ENCODE measurements at places on chromosomes 1 and 21. TPM values are rescaled to one million over a fixed set of nuclear protein-coding genes. Genes with fewer than 3 reads are reported as not detected.

GRCh38 chr21:46059195-46059594 lies 38.7 kb upstream of the COL6A2 start:
- peak; percentile 16 for DNase-seq

SDCCAG8 gene
- 145 TPM for total RNA-seq

GRCh38 chr1:30688920-30689794 lies 34.2 kb downstream of the MATN1 start:
- DNase-seq: peak; percentile 20

GRCh38 chr1:65092691-65093090 lies 55.3 kb upstream of the AK4 start:
- DNase-seq: no peak

KCNK1 gene
- total RNA-seq: 41.6 TPM

TMEM200B gene
- total RNA-seq: 59.5 TPM

IL22RA1 gene
- total RNA-seq: 0.10 TPM

VAV3 gene
- total RNA-seq: 7.6 TPM

REG4 gene
- not detected for total RNA-seq

- DNase-seq: no peak
Measured at GRCh38 chr1:201732351-201732750, 96.6 kb upstream of the IPO9 start.

GRCh38 chr1:230749150-230749549 lies 2.0 kb downstream of the CAPN9 start:
- no peak for DNase-seq

- no peak for DNase-seq
Measured at GRCh38 chr1:114126261-114127095, 27.2 kb downstream of the SYT6 start.

- no peak for DNase-seq
Measured at GRCh38 chr1:246302711-246303317, 204.3 kb downstream of the SMYD3 start.

GRCh38 chr1:86507935-86508582 lies 38.8 kb upstream of the CLCA4 start:
- peak; percentile 8 for DNase-seq

DNA sequence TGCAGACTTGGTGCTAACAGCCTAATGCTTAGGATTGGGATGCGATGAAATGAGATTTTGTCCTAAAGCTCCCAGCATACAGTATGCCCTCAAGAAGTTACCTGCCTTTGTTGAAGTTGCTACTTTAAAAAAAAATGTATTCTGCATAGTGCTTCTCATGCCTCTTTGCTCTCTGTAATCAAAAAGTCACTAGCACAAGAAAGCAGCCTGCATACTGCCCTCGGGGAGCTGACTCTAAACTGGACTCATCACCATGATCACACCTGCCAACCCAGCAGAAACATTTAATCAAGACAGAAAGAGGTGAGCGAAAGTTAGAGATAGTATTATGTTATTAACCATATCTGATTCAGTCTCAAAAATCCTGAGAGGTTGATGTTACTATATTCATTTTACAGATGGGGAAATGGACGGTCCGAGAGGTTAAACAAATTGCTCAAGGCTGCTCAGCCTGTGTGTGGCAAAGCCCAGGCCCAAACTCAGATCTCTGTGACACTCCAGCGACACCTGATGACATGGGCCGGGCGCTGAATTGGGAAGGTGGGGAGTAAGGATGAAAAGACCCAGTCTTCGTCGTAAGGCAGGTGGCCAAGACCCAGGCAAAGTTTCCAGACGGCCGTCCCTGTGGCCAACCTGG lies 1.1 kb downstream of the BATF3 start:
- DNase-seq: no peak

DNA sequence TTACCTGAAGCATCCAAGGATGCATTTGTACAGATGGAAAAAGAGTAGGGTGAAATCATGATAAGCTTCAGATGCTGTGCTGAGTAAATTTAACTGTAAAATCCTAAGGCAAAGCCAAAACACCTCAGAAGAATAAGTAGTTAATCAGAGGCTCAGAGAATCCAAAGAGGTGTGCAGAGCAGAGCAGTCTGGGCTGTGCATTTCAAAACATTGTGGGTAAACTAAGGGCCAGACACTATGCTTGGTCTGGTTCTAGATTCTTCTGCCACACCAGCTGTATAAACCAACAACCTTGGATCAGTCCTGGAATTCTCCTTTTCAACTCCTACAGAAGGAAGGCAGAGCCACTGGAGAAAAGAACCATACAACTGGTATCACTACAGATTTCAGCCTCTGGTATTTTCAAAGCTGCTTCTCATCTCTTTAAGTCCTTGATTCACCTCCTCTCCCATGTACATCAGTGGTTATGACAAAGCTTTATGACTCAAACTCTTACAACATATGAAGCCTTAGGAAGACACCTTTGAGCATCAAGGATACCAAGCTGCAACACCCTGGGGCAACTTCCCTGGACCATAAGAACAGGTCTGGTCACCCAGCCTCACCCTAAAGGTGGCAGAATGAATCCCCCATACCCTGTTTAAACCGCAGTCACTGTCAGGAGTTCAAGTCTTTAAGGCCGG lies 11.6 kb upstream of the HIPK1 start:
- no peak for DNase-seq

S100A7A gene
- not detected for total RNA-seq

GRCh38 chr1:61520401-61520800 lies 204.5 kb downstream of the TM2D1 start:
- no peak for DNase-seq

DNA sequence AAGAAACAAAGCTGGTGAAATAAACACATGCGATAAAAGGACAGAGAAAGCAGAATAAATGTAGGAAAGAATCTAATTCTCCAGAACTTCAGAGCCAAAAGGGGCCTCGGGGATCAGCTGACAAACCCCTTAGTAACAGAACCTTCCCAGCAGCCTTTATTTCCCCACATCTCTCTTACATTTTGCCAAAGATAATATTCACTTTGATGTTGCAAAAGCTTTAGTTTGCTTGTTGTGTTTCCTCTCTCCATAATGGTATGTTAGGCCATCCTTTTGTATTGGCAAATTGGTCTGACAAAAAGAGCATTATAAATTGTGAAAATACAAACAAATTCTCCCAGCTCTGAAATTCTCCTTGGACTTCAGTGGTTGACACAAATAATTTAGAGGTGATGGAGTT lies 54.9 kb downstream of the OPTC start:
- DNase-seq: no peak

- DNase-seq: no peak
Measured at GRCh38 chr1:231348442-231348841, 10.3 kb downstream of the SPRTN start.
